Cardiac muscle cell (in vitro differentiated cells and primary cell): ENCODE measurements at places on chromosomes 3 and 15.

DNA sequence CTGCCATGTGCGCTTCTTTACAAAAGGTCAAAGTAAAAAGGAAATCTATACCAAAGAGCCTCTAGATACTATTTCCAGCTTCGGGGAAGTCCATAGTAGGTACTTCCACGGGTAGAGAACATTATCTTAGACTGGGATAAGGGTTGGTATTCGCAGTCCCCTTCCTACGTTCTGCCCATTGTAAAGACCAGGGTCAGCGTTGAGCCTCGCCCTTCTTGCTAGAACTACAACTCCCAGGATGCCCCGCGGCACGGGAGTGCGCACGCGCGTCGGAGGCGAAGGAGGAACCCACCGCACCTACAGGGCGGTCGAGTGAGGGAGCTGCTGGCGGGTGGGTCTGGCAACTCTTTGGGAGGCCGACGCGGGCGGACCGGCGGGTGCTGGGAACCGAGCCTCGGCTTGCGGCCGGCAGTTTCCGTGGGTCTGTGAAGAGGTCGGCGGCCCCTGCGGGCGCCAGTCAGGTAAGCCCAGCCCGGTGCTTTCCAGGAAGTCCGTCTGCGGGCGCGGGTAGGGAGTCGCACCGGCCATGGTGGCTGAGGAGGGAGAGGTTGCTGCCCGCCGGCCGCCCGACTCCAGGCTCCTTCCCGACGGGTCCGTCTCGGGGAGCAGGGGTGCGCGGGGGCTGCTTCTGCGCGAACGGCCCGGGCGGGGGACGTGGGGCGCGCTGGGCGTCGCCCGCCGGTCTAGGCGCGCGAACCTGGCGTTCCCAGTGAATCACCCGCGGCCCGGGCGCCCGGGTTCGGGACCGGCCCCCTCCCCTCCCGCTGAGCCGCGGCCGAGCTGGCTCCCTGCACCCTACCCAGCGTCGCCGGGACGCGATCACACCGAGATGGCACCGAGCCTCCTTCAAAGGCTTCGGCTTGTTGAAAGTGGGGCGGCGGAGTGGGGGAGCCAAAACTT is at the start of gene TMOD3:
Gene TMOD3 (plus strand): TSS at position 278 of the 900 bp plus-strand sequence. CDS start 33,232 bp downstream, outside the sequence.
- peaks cover 9% of the 10 kb centered on the region for H3K4me1 ChIP-seq
- no peaks in the 10 kb centered on the region for H3K36me3 ChIP-seq
- peak within 1 kb of the TSS; percentile 96 for H3K4me3 ChIP-seq
- H3K27me3 ChIP-seq = no peaks in the 10 kb centered on the region
- peak within 1 kb of the TSS; percentile 82 for H3K27ac ChIP-seq

DNA sequence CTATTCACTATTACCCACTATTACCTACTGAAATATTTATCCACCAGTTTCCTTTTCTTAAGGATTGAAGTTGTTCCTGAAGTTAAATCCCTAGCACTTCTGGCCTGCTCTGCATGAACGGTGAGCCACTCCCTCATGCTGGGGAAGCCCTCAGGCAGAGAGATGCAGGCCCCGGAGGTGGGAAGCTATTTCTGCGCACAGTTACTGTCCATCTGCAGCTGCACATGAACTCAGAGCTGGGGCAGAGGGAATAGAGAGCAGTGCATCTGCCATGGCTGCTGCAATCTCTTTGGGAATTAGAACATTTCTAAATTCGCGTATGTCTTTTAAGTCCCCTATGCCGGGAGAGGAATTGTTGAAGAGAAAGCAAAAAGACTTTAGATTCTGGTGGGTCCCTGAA is 6.3 kb upstream of the GALNT15 start:
- H3K27me3 ChIP-seq = no peaks in the 10 kb centered on the region
- DNase-seq = no peak
- H3K4me3 ChIP-seq = no peak overlapping the region

DNA sequence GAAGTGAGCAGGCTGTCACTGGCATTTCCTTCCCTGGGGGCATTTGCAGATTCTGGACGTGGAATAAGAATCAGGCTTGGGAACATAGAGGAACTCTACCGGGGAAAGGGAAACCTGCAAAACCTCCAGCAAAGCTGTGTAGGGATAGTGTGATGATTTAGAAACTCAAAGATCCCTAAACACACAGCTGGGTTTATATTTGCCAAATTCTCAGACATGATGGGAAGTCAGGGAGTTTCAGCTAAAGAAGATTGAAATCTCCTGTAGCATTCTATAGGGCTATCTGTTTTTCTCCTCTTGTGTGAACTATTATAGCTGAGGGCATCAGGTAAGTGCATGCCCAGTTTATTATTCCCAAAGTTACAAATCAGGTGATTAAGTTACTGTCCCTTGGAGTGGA is 9.2 kb upstream of the CLEC3B start:
- no peak for DNase-seq
- H3K4me1 ChIP-seq = no peaks in the 10 kb centered on the region
- no peaks in the 10 kb centered on the region for H3K27me3 ChIP-seq
- H3K36me3 ChIP-seq = peaks cover 7% of the 10 kb centered on the region
- H3K27ac ChIP-seq = no peak overlapping the region

DNA sequence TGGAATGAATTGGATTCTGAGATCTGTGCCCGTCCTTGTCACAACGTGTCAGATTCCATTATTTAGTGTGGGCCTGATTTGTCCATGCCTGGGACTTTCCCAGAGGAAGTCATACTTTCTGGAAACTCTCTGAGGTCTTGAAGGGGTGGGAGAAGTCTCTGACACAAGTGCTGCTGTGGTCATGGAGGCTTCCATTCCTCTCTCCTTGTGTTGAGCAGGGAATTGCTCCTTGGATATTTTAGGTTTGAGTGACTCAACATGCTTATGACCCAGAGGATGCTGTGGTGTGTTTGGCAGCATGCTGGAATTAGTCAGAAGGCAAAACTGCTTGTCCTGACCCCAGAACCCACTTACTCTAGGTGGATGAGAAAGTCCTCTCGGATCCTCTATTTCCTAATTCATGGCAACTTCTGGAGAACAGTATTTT is 132.1 kb downstream of the LPP start:
- no peak overlapping the region for H3K27ac ChIP-seq
- peaks cover 38% of the 10 kb centered on the region for H3K4me1 ChIP-seq
- no peak overlapping the region for H3K4me3 ChIP-seq
- no peaks in the 10 kb centered on the region for H3K27me3 ChIP-seq
- no peaks in the 10 kb centered on the region for H3K36me3 ChIP-seq

DNA sequence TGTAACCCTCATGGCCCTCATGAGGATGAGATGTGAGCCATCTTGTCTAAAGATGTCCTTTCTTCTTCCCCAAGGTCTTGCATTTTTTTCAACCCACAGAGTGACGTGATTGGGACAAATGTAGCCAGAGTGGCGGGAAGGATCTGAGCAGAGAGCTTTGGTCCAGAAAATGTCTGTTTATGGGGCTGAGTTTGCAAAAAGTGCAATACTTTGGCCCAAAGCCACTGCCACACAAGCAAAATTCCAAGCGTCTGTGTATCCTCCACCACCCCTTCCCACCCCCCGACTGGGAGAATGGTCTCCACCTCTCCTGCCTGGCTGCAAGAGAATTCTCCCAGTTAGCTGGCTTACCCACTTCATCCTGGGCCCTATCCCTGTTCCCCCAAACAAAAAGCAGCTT is 246.9 kb upstream of the LRIG1 start:
- H3K4me3 ChIP-seq = no peak overlapping the region
- H3K4me1 ChIP-seq = peaks cover 11% of the 10 kb centered on the region
- H3K36me3 ChIP-seq = no peaks in the 10 kb centered on the region
- no peaks in the 10 kb centered on the region for H3K27me3 ChIP-seq
- no peak overlapping the region for H3K27ac ChIP-seq

DNA sequence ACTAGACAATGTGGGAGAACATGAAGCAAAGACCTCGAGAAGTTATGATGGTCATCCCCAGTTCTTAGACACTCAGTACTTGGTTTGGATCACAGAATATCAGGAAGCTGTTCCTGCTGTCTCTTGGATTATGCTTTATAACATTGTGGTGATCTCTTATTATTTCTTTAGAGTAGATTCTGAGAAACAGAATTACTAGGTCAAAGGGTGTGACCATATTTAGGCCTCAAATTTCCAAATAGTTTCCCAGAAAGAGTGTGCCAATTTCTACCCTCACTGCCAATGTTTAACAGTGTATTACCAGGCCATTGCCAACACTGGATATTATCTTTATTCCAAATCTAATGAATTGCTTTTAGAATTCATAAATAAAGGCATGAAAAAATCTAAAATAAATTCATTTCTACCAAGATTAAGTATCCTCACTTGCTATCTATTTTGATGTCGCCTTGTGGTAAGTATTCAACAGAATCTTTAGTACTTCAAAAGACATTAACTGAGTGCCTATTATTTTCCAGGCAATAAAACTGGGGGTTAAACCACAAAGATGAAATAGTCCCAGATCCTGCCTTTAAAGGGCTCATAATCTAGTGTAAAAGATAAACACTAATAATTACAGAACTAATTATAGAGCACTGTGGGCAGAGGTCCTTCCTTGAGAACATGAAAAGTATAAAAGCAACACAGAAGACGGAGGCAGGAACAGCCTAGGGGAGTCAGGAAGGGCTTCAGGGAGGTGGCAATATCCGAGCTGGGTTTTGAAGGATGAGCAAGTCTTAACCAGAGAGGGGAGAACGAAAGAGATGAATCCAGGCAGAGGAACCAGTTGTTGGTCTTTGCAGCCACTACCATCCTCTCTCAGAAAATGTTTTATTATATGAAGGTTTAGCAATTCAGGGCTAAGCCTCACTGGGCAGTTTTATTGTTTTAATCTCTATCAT is 86.8 kb downstream of the IGF2BP2 start:
- no peak overlapping the region for H3K27ac ChIP-seq
- DNase-seq = no peak
- no peak overlapping the region for H3K4me3 ChIP-seq
- no peaks in the 10 kb centered on the region for H3K27me3 ChIP-seq
- H3K4me1 ChIP-seq = peaks cover 23% of the 10 kb centered on the region
- H3K36me3 ChIP-seq = no peaks in the 10 kb centered on the region

DNA sequence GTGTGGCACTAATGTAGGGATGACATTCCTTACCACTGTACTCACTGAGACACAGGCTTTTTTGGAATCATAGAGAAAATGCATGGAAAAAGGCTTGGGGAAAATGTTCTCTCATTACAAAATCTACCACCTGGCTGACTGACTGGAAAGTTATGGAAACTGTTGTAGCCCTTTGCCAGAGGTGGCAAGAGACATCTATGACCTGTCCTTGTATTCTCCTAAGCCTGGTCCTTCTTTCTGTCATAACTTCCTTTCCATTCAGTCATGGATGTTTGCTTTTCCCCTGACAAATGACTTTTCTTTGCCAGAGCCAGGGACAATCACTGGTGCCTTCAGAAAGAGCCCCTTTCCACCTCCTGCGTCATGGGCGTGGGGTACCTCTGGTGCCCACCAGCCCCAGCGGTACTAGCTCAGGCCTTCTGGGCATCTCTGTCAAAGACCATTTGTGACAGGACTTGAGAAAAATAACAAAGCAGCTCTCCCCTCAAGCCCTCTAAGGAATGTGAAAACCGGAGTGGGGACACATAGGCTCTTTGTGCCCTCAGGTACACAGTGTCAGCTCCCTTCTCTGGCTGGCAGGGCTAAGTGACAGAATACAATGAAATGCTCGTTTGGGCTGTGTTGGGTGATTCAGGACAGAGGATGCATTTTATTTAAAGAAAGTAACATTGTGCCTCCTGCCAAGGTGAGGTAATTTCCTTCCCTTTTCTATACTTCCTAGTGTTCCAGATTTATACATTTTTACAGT is 381.1 kb upstream of the RASGRP1 start:
- H3K27me3 ChIP-seq = no peaks in the 10 kb centered on the region
- no peaks in the 10 kb centered on the region for H3K36me3 ChIP-seq
- H3K27ac ChIP-seq = no peak overlapping the region
- peaks cover 10% of the 10 kb centered on the region for H3K4me1 ChIP-seq

- H3K36me3 ChIP-seq = no peaks in the 10 kb centered on the region
- no peaks in the 10 kb centered on the region for H3K4me1 ChIP-seq
- H3K4me3 ChIP-seq = peak within 1 kb of the TSS; percentile 74
- H3K27me3 ChIP-seq = no peaks in the 10 kb centered on the region
- H3K27ac ChIP-seq = peak within 1 kb of the TSS; percentile 89
Observed at GRCh38 chr15:41230650-41231421, at the start of the genes CHP1 and EXD1. TSS of gene CHP1 (plus strand) at chr15:41231268. CDS start at chr15:41231383, 115 bp downstream. TSS of gene EXD1 (minus strand) at chr15:41230757. CDS start at chr15:41226575, 4,182 bp downstream.

DNA sequence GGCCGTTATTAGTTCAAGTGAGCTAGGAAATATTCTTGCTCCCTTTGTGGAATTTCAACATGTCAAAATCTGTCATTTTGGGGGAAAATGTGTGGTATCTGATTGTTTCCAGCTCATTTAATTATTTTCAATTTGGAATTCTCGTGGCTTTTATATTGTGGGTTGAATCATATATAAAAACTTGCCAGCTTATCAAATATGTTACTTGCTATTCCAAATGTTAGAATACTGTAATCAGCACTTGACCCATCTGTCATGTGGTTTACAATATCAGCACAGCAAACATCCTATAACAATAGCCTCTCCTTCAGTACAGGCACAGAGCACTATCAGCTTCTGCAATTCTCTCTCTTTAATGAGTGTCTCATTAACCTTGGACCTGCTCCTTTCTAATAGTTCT is 130.2 kb upstream of the FEZF2 start:
- H3K4me3 ChIP-seq = no peak overlapping the region
- no peak for DNase-seq
- H3K36me3 ChIP-seq = no peaks in the 10 kb centered on the region
- peaks cover 10% of the 10 kb centered on the region for H3K4me1 ChIP-seq
- H3K27ac ChIP-seq = no peak overlapping the region
- no peaks in the 10 kb centered on the region for H3K27me3 ChIP-seq

- H3K4me3 ChIP-seq = no peak overlapping the region
- H3K27ac ChIP-seq = peak overlapping the region; percentile 95
- no peaks in the 10 kb centered on the region for H3K36me3 ChIP-seq
- peaks cover 71% of the 10 kb centered on the region for H3K4me1 ChIP-seq
- no peaks in the 10 kb centered on the region for H3K27me3 ChIP-seq
Observed at GRCh38 chr3:123374016-123374415, 74.9 kb downstream of the ADCY5 start.

DNA sequence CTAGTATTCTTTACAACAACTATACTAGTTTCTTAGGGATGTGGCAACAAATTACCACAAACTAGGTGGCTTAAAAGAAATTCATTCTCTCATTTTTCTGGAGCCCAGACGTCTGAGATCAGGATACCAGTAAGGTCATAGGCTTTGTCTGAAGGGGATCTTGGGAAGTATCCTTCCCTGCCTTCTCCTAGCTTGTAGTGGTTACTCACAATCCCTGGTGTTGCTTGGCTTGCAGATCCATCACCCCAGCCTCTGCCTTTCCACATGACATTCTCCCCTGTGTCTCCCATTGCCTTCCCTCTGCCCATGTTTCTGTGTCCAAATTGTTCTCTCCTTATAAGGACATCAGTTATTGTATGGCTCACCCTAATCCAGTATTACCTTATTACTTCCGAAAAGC is 24.3 kb upstream of the CLDN1 start:
- DNase-seq = no peak
- H3K4me3 ChIP-seq = no peak overlapping the region

DNA sequence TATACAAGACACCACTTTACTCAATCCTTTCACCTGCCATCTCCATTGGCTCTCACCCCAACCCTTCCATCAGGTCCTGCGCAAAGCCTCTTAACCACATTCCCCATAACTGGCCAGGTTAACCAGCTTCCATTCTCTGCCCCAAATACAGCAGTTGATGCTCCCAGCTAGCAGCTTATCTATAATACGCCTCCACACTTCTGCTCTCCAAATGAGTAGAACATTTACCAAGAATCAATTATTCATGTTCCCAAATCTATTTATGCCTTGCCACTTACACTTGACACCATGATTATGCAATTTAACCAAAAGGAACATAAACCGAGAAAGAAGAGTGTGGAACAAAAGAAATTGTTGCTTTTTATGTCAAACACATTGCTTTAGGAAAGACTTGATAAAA is 103.7 kb upstream of the TPM1 start:
- no peaks in the 10 kb centered on the region for H3K27me3 ChIP-seq
- no peak overlapping the region for H3K27ac ChIP-seq
- peaks cover 21% of the 10 kb centered on the region for H3K4me1 ChIP-seq
- DNase-seq = no peak
- no peak overlapping the region for H3K4me3 ChIP-seq
